ENCODE measurements at places on chromosomes 5 and 9. TPM values are rescaled to one million over a fixed set of nuclear protein-coding genes. Genes with fewer than 3 reads are reported as not detected.

The CARD19 gene
- total RNA-seq, result 27.5 TPM

The JAKMIP2 gene
- total RNA-seq, result 0.27 TPM

The C9 gene
- total RNA-seq, result not detected

The INSL4 gene
- total RNA-seq, result not detected

The C5orf58 gene
- 0.65 TPM for total RNA-seq

The LCN15 gene
- not detected for total RNA-seq

The IRX4 gene
- 15.8 TPM for total RNA-seq

The C5orf63 gene
- 11.1 TPM for total RNA-seq

The CRHBP gene
- total RNA-seq, result 0.27 TPM

The CMBL gene
- total RNA-seq, result 50.0 TPM
